ENCODE measurements at places on chromosomes 7 and 10.
A peak's percentile ranks its signal among the peaks of the same experiment; 100 is the strongest.

DNA sequence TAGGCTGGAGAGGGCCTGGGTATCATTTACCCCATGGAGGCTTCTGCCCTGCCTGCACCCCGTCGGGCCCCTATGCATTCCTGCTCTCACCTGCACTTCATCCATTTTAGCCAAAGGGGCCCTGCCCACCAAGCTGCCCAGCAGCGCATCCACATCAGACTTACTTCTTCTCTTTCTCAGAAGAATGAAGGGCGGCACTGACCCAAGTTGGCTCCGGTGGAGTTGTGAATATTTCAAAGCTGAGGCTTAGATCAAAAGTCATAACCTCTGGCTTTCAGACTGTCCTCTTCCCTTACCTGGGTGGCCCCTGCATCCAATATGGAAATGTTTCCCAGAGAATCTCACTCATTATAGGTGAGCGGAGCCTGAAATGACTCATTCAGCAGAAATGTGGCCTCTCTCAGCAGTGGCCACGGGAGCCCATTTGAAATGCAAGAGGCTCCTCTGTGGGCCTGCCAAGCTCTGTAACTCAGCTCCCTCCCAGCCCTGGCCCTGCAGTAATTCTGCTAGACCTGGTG is 117.6 kb upstream of the TCF7L2 start:
- DNase-seq, result no peak

DNA sequence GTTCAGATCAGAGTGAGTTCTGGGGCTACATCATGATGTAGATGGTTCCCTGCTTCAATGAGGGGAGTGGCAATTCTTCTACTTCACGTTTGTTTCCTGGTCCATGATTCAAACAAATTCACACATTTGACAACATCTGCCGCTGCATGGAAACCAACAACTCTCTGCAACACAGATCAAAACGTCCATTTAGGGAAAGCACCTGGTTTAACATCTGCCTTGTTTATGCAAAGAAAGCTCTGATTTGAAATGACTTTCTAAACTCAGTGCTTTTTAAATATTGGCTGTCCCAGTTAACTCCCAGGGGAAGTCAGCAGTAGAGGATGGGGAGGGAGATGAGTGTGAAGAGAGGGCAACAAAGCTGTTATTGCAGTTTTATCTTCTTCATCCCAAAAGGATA is 93.8 kb downstream of the GAD2 start:
- no peak for DNase-seq

DNA sequence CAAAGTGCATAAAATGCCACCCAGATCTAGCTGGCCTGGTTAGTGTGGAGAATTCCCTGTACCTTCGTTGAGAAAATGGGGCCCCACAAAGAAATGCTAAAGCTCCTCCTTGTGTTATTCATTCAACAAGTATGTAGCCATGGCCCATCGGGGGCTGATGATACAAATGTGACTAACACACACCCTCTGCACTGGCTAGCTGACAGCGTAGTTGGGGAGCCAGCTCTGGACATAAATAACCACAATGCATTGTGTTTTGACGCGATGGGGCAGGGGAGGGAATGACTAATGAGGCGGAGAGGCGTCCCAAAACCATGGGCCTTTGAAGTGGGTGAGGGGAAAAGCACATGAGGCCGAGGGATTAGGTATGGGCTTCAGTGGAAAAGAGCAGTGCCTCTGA is 28.2 kb upstream of the ASL start:
- no peak for DNase-seq

DNA sequence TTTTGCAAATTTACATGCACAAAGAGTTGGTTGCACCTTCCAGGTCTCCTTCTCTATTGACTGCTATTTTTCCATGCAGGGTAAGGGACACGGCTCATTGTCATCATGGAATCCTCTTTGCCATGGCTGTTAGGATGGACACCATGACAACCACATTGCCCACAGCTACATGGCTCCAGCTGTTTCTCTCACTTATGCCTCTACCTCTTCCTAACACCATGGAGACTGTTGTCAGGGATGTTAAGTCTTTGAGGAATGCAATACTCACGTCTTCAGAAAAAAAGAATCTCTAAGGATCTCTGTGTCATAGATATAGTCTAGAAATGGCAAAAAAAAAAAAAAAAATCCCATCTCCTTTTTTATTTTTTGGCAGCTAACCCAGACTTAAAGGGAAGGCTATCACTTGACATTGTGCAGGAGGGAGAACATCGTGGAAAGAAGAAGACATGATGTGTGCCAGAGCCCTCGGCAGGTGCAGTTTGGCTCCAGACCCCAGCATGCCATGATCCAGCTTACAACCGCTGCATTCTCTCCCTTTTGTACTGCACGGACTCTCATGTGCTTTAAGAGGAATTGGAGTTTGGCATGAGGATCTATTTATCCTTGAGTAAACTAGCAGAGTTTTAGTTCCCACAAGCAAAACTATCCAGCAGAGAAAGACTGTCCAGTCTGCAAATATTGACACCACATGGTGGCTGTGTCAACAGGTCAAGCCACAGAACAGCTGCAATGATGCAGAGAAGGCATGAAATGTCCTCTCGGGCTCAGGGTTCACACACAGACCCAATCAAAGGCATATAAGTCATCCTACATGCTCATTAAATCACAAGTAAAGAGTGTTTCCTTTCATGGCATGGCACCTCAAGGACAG is 70.8 kb downstream of the FRMD4A start:
- DNase-seq, result peak; percentile 26

GRCh38 chr7:70346844-70347462 is 748.7 kb downstream of the AUTS2 start:
- DNase-seq, result no peak

DNA sequence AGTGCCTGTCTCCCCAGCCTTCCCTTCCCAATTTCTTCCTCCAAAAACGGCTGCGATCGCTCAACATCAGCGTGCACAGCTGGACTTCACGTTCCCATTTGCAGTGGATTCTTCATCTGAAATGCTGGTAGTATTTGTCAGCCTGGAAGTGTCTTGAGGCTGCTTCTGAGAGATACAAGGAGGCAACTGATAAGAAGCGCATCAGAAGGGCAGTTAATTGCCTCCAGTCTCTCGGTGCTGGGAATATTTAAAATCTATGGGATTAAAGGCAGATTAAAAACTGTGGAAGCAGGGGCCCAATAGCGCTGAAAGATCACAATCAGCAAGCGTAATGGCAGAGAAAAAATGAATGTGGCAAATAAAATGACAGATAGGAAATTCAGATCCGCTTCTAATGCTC is 450.0 kb downstream of the GATA3 start:
- no peak for DNase-seq

DNA sequence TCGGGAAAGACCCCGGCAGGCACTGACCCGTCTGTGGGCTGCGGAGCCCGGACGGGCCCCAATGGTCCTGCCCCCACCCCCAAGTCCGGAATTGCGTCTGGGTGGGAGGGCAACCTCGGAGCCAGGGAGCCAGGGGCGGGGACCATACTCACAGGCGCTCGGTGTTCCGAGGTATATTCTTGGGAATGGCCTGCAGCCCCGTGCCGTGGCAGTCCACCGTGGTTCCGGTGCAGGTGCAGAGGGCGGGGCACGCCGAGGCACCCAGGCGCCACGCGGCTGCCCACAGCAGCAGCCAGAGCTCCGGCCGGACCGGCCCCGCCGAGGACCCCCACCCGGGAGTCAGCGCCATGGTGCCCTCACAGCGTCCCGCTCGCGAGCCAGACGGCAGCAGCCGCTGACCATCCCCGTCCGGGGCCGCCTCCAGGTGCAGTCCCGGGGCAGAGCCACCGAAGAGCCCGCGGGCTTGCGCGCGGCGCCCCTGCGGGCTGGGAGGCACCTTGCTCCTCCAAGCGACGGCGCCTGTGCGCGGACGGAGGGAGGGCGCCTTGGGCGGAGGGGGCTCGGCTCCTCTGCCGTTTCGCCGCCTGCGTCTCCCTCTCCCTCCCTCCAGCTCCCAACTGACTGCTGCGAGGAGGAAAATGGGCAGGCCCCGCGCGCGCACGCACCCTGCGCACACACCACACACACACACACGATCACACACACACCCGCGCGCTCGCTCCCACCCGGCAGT is at the start of gene SLIT1:
Gene SLIT1 (minus strand): TSS at position 634 of the 733 bp plus-strand sequence. CDS start 285 bp downstream, at position 349.
- peak; percentile 47 for DNase-seq

DNA sequence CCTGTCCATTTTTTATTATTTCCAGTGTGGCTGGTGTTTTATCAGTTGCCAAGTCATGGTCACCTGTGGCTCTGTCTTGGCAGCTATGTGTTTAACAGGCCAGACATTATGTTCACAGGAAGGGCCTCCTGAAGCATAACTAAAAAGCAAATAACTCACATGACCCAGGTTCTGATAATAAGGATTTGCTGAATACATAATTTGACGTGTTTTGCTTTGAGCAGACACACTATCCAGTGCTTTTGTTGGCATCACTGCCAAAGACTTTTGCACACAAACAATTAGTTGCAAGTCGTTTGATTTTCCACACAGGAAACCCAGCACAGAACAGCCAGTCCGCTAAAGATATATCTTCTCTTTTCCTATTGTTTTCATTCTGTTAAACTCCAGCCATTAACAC is 173.6 kb downstream of the ARL4A start:
- no peak for DNase-seq

- no peak for DNase-seq
These were observed 179.8 kb upstream of the SHH start for GRCh38 chr7:155992107-155992506.

GRCh38 chr7:121795736-121796135 is 77.2 kb upstream of the PTPRZ1 start:
- no peak for DNase-seq

DNA sequence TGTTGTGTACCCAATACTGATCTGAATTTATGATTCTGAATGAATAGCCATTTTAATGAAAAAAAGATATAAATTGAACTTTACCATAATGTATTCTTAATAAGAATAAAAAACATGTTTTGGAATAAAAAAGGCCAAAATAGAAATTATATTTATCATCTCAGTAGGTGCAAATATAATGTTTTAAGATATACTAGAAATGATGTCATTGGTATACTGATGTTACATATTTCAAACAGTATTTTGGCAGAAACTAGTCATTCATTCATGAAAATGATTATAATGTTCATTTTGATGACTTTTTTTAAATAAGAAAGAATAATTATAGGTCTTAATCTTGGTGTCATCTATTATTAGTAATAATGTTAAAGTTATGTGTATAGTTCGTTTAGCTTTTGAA is 9.2 kb downstream of the PCGF5 start:
- no peak for DNase-seq

DNA sequence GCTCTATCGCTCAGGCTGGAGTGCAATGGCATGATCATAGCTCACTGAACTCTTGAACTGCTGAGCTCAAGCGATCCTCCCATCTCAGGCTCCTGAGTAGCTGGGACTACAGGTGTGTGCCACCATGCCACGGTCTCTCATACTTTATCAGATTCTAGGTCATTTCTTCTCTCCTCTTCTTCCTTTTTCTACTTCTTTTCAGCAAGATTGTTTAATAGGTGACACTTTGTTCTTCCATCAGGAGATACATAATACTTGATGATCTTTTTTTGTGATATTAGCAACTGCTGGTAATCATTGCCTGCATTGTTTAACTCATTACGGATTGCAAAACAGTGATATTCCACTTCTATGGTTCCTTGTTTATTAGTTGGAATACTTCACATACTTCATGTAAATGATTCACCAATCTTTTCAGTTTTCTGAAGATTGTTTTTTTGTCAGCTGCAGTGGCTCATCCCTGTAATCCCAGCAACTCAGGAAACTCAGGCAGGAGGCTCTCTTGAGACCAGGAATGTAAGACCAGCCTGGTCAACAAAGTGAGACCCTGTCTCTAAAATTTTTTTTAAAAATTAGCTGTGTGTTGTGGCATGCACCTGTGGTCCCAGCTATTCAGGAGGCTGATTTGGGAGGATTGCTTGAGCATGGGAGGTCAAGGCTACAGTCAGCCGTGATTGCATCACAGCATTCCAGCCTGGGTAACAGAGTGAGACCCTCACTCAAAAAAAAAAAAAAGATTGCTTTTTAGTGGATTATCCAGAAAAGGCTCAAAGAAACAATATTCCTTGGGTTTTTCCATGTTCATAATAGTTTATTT is 36.2 kb upstream of the CHST3 start:
- no peak for DNase-seq

Measured in NCI-H510A (cell line).